Panc1 (cell line): ENCODE measurements at places on chromosomes 4 and X. TPM values are rescaled to one million over a fixed set of nuclear protein-coding genes. Genes with fewer than 3 reads are reported as not detected.

Gene GAR1
- total RNA-seq: 23.6 TPM

Gene SPANXD
- total RNA-seq: not detected

Gene KCNIP4
- not detected for total RNA-seq

- H3K4me1 ChIP-seq: no peaks in the 10 kb centered on the region
- no peaks in the 10 kb centered on the region for H3K27me3 ChIP-seq
- H3K36me3 ChIP-seq: no peaks in the 10 kb centered on the region
Measured at GRCh38 chr4:79661196-79661595, 253.2 kb upstream of the GK2 start.

DNA sequence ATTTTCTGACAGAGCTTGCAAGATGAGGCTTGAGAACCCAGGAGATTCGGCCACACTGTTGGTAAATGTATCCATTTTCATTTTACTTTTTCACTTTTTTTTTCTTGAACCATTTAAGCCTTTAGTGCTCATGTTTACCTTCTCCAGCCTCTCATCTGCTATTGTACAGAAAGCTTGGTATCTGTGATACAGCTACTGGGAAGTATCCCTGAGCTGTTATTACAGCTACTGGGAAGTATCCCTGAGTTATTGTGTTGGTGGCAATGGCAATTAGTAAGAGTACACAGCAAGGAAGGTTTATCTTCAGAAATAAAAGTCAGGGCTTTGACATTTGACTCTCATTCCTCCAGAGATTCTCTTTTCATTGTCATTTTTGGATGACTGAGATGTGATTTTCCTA is 11.8 kb downstream of the CTSO start:
- no peaks in the 10 kb centered on the region for H3K4me1 ChIP-seq
- DNase-seq: no peak

Gene GUCY1B1
- 0.36 TPM for total RNA-seq

DNA sequence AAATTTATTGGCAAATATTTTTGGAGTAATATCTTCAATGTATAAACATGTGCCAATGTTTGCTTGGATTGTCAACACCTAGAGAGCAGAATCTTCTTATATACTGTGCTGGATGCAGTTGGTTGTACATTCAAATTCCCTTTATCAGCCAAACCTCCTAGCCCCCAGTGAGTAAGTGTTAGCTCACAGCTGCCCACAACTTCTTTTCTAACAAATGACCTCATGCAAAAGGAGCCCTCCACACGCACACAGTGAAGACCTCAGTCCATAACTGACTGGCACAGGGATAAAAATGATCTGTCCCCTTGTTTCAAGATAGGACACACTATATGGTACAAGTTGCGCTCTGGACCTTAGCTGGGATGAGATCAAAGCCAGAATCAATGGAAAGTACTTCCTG is 458.0 kb upstream of the NWD2 start:
- H3K27me3 ChIP-seq: no peaks in the 10 kb centered on the region
- H3K4me1 ChIP-seq: no peaks in the 10 kb centered on the region
- no peak for DNase-seq
- no peak overlapping the region for H3K27ac ChIP-seq
- H3K4me3 ChIP-seq: no peak overlapping the region

DNA sequence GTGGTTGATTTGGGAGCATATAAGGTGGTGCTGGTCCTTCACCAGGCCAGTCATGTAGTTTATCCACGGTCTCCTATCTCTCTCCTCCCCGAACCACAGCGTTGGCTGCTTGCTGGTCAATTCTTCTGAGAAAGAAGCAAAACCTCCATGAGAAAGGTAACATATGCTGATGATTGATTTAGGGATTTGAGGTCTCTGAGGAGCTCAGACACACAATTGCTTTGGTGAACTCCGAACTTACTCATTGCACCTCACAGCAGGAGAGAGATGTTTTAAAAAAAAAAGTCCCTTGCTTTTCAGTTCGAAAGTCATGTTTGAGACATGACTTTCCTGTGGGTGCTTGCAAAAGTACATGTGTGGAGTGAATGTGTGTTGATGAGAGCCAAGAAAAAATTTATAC is 100.2 kb downstream of the TSPAN7 start:
- no peak for DNase-seq
- H3K27ac ChIP-seq: no peak overlapping the region
- H3K4me3 ChIP-seq: no peak overlapping the region
- H3K36me3 ChIP-seq: no peaks in the 10 kb centered on the region
- no peaks in the 10 kb centered on the region for H3K4me1 ChIP-seq

GRCh38 chr4:79455216-79455615 is 47.2 kb upstream of the GK2 start:
- DNase-seq: no peak
- no peaks in the 10 kb centered on the region for H3K4me1 ChIP-seq
- no peak overlapping the region for H3K4me3 ChIP-seq
- no peaks in the 10 kb centered on the region for H3K36me3 ChIP-seq
- H3K27ac ChIP-seq: no peak overlapping the region

DNA sequence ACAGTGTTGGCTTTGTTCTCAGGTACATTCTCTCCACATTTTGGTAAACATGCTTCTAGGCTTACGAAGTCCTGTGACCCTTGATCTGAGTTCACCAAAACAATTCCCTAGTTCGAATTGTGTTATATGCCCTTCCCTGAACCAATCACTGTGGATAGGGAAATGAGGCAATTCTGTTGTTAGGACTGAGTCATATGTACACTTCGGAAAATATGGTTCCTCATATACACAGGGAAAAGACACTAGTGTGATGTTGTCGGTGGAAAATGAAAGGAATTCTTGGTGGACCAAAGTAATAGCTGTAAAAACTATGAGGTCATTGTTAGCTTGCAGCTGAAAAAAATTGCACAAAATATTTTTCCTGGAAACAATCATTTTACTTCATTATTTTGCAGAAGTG is 46.6 kb upstream of the MAGEC2 start:
- H3K27me3 ChIP-seq: no peaks in the 10 kb centered on the region
- H3K36me3 ChIP-seq: no peaks in the 10 kb centered on the region
- H3K4me1 ChIP-seq: no peaks in the 10 kb centered on the region
- no peak overlapping the region for H3K27ac ChIP-seq

- H3K36me3 ChIP-seq: no peaks in the 10 kb centered on the region
- H3K27me3 ChIP-seq: no peaks in the 10 kb centered on the region
- H3K4me3 ChIP-seq: no peak overlapping the region
Measured at GRCh38 chr4:149927514-149927913, 111.9 kb upstream of the IQCM start.

Gene SLC25A43
- total RNA-seq: 35.5 TPM

- no peaks in the 10 kb centered on the region for H3K27me3 ChIP-seq
- H3K36me3 ChIP-seq: no peaks in the 10 kb centered on the region
- H3K4me3 ChIP-seq: no peak overlapping the region
Measured at GRCh38 chrX:108396986-108397385, 41.2 kb downstream of the COL4A6 start.

- DNase-seq: no peak
- H3K4me3 ChIP-seq: no peak overlapping the region
- H3K27ac ChIP-seq: no peak overlapping the region
- no peaks in the 10 kb centered on the region for H3K4me1 ChIP-seq
Measured at GRCh38 chr4:68218044-68218443, 27.4 kb downstream of the TMPRSS11B start.

DNA sequence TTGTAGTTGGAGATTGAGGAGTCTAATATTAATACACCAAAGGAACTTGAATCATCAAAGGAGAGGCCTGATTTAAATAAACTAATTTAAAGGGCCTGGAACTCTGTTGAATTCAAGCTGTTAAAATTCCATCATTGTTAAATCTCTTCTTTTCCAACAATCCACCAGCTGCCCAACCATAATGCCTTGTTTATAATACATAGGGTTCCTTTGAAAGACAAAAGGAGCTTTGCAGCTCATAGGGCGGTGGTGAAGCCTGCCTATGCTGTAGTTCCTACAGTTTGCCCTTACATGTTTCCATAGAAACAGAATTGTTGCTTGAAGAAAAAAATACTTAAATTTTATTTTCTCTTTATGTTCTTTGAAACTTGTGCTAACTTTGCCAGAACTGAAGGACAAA is 102.8 kb downstream of the GLUD2 start:
- no peak for DNase-seq
- no peak overlapping the region for H3K27ac ChIP-seq
- H3K4me3 ChIP-seq: no peak overlapping the region
- H3K4me1 ChIP-seq: no peaks in the 10 kb centered on the region
- no peaks in the 10 kb centered on the region for H3K27me3 ChIP-seq

DNA sequence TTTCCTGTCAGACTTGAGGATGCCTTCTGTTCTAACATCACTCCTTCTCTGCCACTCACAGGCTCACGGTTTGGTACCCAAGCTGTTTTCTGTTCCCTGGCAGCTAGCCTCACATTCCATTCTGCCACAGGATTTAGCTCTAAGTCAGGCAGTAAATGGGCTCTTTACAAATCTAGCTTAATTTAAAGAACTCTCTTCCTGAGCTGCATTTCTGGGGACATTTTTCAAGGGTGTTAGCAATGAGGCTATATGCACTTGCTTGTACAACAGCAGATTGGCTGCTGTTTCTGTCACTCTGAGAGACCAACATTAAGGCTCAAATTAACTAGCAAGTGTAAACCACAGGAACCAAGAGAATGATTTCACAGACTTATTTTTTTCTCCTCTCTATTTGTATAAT is 337.8 kb upstream of the NOCT start:
- H3K36me3 ChIP-seq: no peaks in the 10 kb centered on the region
- H3K4me1 ChIP-seq: no peaks in the 10 kb centered on the region
- H3K4me3 ChIP-seq: no peak overlapping the region
- H3K27ac ChIP-seq: no peak overlapping the region
- no peak for DNase-seq
- no peaks in the 10 kb centered on the region; the same call in 1 of the 2 replicates for H3K27me3 ChIP-seq

- no peak for DNase-seq
- no peak overlapping the region for H3K4me3 ChIP-seq
- H3K36me3 ChIP-seq: peaks cover 10% of the 10 kb centered on the region
- no peaks in the 10 kb centered on the region for H3K27me3 ChIP-seq
Measured at GRCh38 chrX:153965406-153965805, 6.2 kb downstream of the HCFC1 start.

Gene NPY2R
- not detected for total RNA-seq

DNA sequence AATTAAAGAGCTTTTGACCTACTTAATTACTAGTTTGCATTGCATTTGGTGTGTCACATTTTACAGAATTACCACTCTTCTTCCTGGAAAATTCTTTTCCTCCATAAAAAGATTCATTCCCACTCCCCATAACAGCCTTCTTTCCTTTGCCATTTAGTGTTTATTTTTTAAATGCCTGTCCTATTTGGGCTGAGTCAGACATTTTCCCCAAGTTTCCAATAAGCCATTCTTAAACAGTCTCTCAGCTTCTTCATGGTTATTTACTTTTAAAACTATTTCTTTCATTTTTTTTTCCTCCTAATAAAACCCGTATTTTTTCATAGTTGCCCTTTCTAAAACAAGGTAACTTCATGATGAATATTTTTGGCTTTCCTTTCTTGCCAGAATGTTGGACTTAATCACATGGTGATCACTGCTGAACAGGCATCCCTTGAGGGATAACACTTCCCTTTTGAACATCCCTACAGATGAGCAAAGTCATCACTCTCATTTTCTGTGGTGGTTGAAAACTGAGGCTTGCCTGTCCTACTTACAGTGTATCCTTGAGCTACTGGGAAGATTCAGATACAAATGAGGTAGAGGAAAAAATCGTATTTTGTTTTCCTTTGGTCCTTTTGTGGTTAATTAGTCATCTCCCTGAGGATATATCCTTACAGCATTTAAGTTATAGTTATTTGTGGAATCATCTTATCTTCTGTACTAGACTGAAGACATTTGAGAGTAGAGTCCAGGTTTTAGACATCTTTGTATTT is 520.5 kb upstream of the NR3C2 start:
- H3K27ac ChIP-seq: no peak overlapping the region
- no peaks in the 10 kb centered on the region for H3K27me3 ChIP-seq
- H3K4me3 ChIP-seq: no peak overlapping the region
- H3K4me1 ChIP-seq: no peaks in the 10 kb centered on the region

DNA sequence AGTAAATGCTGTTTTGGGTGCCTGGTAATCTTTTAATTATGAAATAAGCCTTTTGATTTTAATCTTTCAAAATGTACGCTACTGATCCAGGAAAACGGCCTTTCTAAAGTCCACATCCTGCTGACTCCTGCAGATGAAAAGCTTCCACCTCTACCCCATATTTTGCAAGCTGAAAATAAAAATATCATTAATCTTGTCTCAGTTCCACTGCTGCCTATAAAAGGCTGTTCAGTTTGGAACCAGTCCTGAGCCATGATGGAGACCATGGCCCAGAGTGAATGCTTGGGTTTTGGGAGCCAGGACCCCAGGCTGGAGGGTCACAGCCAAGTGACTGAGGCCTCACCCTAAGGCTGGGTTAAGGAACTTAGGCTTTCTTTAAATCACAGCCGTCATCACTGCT is 110.8 kb downstream of the AFF1 start:
- no peak for DNase-seq
- no peaks in the 10 kb centered on the region for H3K27me3 ChIP-seq
- no peak overlapping the region for H3K4me3 ChIP-seq
- H3K4me1 ChIP-seq: no peaks in the 10 kb centered on the region; the same call in 1 of the 2 replicates
- H3K27ac ChIP-seq: no peak overlapping the region

DNA sequence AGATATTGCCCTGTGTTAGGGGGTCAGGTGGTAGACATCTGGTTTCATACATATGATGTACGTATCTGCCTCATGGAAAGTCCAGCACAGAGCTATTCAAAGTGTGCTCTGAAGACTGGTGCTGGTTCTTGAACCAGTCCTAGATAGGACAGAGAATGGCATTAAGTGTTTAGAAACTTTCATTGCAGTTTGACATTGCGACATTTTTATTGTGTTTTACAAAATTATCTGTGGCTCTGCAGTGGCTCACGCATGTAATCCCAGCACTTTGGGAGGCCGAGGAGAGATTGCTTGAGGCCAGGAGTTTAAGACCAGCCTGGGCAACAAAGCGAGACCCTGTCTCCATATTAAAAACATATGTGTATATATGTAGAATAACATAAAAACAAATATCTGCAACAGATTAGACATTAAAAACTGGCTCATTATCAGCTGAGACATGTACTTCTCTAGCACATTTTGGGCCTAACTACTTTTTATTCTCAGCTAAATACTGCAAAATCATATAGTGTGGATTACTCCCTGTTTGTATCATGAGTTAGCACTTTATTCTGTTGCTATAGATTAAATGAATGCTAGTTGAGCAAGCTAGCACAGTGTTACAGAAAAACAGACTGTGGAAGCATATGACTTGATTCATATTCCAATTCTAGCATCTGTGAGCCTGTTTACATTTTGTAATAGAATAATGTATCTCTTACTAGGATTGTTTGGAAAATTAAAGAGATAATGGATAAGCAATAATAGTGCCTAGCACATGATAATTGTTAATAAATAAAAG is 57.1 kb downstream of the USP9X start:
- H3K36me3 ChIP-seq: no peaks in the 10 kb centered on the region; the same call in 1 of the 2 replicates
- no peaks in the 10 kb centered on the region for H3K4me1 ChIP-seq
- no peak overlapping the region for H3K4me3 ChIP-seq
- H3K27ac ChIP-seq: no peak overlapping the region

Gene RBMXL3
- not detected for total RNA-seq
